Activated CD8-positive, alpha-beta memory T cell treated with anti-CD3 and anti-CD28 coated beads, Interleukin-2, amount 50 U/mL, for 4 hours (primary cell): ENCODE measurements at places on chromosomes 2 and 18.

GRCh38 chr2:196974970-196975369 lies 48.5 kb upstream of the PGAP1 start:
- DNase-seq: no peak

GRCh38 chr2:162123806-162124758 lies 28.0 kb downstream of the GCG start:
- DNase-seq: no peak

GRCh38 chr2:95526360-95527341 lies 42.1 kb upstream of the TRIM43B start:
- peak; percentile 44 for DNase-seq

GRCh38 chr18:36086186-36086585 lies 18.8 kb upstream of the RPRD1A start:
- DNase-seq: no peak

- DNase-seq: no peak
These were observed 9.8 kb downstream of the FBXO11 start for GRCh38 chr2:47896450-47896968.

DNA sequence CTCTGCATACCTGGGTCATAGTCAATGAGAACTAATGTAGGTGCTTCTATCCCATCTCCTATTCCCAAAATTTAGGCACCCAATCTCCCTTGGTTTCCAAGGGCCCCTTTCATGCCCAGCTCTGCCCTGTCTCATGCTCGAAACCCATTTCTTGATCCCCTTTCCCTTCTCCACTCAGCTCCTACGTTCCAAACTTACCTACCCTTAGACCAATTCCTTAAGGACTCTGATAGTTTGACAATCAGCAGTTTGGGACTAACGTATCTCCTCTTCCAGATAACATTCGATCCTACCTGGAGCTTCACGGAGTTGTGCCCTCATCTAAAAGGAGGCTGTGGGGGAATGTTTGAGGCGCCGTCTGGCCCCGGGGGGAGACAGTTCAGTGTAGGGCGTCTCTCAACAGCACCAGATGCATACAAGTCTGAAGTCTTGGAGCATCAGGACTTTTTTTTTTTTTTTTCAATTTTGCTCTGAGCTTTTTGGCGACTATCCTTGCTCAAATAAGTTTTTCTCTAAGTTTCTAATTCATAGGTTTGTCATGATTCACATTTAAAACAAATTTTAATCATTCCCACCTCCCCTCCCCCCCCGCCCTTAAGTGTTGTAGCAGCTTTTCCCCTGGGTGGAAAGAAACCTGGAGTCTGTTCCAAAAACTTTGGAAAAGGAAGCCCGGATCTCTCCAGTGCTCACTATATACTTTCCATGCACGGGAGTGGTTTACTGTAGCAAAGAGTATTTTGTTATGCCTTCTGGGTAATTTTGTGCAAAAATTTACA lies 141.2 kb upstream of the LGALSL start:
- no peak for DNase-seq

- DNase-seq: no peak
These were observed 15.5 kb upstream of the IL1RN start for GRCh38 chr2:113111823-113112287.

DNA sequence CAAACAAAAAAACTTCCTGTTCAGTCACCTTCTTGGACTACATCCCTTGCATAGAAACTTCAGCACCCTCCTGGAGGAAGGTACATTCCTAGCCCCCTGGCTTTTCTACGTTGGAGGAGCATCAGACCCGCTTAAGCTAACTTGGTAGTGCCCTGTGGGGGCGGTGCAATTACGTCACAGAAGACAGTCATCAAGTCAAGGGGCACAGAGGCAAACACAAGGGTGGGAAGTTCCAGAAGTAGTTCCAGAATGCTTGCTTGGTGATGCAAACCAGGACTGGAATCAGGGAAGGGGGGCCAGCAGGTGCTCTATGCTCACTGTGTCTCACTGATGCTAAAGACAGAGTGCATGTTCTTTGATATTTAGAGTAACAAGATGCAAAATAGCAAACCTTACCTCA lies 15.2 kb upstream of the AGFG1 start:
- no peak for DNase-seq

GRCh38 chr2:127000194-127000593 lies 101.5 kb downstream of the TEX51 start:
- DNase-seq: no peak

GRCh38 chr2:112831513-112831845 lies 5.1 kb downstream of the IL1B start:
- no peak for DNase-seq

- no peak for DNase-seq
These were observed 197.1 kb downstream of the ALK start for GRCh38 chr2:29724282-29724681.

GRCh38 chr2:129483366-129483765 lies 496.1 kb upstream of the RAB6C start:
- DNase-seq: no peak

- DNase-seq: no peak
These were observed 1076.3 kb downstream of the RPIA start for GRCh38 chr2:89767572-89768435.

DNA sequence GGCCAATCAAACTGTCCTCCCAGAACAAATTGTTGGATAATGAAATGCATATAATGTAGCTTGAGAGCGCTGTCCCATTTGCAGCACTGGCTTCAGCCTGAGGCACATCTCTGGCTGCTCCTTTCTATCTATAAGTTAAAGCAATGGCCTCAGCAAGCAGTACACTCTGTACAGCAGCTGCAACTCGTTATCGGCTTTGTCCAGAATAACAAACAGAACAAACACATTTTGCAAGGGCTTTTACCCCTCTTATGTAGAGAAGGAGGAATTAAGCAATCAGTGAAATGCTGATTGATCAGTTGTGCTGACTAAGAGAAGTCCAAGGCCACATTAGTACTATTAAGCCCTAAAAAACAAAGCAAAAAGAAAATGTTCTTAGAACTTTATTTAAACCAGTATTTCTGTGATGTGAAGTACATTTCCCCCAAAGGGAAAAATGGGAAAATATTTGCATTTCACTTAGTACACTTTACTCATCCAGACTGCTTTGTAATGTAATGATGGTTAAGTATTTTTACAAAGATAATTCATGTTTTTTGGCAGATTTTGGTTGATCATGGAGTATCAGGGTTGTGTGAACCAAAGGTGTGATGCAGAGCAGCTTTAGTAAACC lies 15.0 kb upstream of the CPS1 start:
- no peak for DNase-seq

GRCh38 chr2:49004036-49004626 lies 150.2 kb downstream of the FSHR start:
- no peak for DNase-seq

- no peak for DNase-seq
These were observed 28.7 kb downstream of the COPS9 start for GRCh38 chr2:240107477-240107796.

- DNase-seq: no peak
These were observed 778 bp downstream of the MFSD2B start for GRCh38 chr2:24010477-24011249.

DNA sequence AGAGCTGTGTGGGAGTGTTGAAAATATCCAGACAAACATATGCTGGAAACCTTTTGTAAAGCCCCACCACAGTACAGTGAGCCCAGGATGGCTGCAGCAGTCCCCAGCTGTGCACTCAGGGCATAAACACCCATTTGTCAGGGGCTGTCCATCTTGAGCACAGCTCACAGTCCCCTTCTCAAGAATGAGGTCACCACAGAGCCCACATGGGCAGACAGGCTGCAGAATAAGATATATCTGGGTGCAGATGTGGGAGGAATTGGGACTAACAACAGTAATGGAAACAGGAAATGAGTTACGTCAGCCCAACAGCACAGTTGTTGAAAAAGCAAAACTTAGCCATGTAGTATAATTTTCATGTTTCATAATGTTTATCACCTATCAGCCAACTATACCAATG lies 219.6 kb downstream of the ETAA1 start:
- no peak for DNase-seq

GRCh38 chr2:29066271-29066860 lies 8.0 kb downstream of the PCARE start:
- DNase-seq: no peak

DNA sequence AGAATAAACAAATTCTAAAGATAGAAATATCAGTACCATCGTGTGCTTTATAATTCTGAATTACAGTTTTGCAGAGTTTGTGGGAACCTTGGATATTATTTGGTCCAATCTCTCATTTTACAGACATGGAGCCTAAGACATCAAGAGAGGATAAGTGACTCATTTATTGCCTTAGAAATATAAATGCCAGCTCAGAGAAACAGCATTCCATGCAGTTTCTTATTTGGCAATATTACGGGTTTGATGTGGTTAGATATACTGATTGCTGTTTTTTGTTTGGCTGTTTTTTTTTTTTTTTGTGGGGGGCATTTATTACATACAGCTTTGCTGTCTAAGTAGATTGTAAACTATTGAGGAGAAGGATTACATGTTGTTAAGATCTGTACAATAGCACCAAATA lies 1241.1 kb upstream of the LRRTM1 start:
- no peak for DNase-seq

- DNase-seq: no peak
These were observed 3.8 kb downstream of the SOCS6 start for GRCh38 chr18:70292628-70293027.

DNA sequence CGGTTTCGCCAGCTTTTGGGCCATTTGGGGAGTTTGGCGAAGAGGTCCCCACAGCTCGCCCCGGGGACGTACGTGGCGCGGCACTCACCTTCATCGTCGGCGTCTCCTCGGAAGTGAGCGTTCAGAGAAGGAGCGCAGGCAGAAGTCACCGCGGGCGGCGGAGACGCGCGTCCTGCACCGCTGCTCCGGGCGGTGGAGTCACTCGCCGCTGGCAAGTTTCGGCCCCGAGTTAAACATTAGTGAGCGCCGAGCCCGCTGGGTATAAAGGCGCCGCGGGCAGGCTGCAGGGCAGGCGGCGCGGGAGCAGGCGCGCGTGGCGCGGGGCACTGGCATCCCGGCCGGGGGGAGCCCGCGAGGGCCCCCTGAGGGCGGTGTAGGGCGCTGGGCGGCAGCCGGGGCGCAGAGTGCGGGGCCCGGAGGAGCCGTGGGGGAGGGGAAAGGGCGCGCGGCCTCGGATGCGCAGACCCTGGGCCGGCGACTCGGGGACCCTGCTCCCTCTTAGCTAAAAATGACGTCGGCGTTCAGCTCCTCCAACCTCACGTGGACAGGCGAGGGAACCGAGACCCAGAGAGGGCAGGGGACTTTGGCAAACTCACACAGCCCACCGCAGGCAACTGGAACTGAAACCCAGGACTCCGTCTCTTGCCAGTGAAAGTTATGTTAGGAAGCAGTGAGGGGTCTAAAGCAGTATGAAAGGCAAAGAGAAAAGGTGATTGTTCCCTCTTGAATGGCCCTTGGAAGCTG lies at the start of gene DPP4:
Gene DPP4 (minus strand): TSS at position 328 of the 744 bp plus-strand sequence. CDS start 234 bp downstream, at position 94.
- DNase-seq: peak; percentile 52

DNA sequence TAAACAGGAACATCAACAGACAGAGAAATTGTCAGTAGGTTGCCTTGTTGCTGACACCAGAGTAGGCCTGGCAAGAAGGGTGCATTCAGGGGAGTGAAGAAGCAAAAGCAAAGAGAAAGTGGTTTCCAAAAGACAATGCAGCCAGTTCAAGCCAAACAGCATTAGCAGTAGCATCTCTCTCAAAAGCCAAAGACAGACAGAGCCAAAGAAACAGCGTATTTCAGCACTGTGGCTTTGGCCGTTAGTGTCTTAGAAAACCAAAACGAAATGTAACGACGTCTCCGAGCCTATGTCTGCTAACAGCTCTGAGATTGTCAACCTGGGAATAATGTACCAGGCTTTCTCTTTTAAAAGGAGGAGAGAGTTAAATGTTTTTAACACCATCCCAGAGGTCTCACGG lies 178.6 kb downstream of the NRP2 start:
- no peak for DNase-seq

GRCh38 chr2:64015898-64016297 lies 3.3 kb downstream of the VPS54 start:
- DNase-seq: no peak

DNA sequence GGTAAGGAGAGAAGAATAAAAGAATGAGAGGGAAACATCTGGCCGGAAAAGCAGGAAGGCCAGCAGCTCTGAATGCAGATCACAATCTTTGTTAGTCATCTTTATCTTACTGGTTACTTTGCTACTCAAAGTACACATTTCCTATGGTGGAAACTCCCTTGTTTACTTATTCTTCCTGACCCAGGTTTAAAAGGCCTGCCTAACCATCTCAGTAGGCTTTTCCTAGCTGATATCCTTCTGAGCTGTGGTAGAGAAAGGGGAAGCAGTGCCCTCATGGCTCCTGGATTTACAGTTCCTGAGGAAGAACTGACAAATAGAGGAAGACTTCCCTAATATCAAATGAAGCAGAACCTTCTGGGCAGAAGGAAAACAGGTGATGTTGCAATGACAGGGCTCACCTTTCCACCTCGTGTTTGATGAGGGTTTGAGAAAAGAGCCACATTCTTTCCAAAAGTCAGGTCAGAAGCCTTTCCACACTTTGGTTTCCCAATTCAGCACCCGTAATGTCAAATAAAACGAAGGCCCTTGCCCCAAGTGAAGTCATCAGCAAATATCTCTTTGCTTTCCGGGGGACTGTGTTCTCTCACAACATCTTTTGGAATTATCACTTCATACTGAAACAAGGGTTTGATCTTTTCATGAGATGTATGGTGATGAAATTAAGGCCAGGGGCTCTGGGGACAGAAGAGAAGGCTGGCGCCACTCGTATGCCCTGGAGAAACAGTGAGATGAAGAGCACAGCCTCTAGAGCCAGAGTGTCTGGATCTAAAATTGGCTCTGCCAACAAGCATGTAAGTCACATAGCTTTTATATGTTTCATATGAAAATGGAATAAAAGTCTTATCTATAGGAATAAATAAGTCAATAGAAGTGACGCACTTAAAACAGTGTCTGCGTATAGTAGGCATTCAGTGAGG lies 26.7 kb upstream of the APOB start:
- DNase-seq: no peak

DNA sequence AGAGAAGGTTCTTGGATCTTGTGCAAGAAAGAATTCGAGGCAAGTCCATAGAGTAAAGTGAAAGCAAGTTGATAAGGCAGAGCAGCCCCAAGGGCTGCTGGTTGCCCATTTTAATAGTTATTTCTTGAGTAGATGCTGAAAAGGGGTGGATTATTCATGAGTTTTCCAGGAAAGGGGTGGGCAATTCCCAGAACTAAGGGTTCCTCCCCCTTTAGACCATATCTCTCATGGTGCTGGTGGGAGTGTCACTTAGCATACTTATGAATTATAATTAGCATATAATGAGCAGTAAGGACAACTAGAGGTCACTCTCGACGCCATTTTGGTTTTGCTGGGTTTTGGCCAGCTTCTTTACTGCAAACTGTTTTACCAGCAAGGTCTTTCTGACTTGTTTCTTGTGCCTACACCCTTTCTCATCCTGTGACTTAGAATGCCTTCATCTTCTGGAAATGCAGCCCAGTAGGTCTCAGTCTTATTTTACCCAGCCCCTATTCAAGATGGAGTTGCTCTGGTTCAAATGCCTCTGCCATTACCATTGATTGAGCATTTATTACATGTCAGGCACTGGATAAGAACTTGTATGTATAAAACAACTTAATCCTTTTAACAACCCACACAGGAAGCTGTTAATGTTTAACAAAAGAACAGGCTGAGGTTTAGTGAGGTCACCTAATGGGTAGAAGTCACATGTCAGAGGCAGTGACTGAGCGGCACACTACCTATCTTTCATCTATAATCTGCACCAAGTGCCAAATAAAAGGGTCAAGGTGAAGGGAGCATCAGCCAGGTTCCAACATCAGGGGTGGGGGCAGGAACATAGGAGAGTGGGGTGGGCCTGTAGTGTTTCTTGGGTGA lies 250.9 kb downstream of the ICOS start:
- no peak for DNase-seq

GRCh38 chr2:235757640-235758039 lies 263.8 kb downstream of the AGAP1 start:
- no peak for DNase-seq

GRCh38 chr18:79206444-79206843 lies 137.2 kb downstream of the ATP9B start:
- DNase-seq: no peak

- DNase-seq: no peak
These were observed 217.8 kb downstream of the SETBP1 start for GRCh38 chr18:44898498-44898897.
